ENCODE measurements at places on chromosomes 2 and 18.

- DNase-seq: no peak
Measured at GRCh38 chr18:10590412-10590811, 64.6 kb downstream of the NAPG start.

DNA sequence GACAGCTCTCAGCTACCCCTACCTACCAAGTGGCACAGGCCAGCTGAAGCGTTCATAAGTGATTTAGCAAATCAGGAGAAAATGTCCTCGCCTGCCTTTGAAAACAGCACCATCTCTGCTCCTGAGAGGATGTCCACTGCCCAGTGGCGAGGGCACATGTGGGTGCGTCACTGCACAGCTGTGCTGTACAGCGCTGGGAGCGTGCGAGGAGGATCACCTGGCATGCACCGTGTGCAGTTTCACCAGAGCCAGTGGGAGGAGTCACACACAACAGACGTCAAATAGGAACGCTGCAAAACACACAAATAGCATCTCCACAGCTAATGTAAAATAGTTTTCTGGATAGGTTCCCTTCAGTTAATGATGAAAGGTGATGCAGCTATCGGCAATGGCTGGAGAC, 154.1 kb downstream of the HDAC4 start:
- no peak for DNase-seq

- no peak for DNase-seq
Measured at GRCh38 chr18:57776354-57776753, 26.8 kb downstream of the ATP8B1 start.

DNA sequence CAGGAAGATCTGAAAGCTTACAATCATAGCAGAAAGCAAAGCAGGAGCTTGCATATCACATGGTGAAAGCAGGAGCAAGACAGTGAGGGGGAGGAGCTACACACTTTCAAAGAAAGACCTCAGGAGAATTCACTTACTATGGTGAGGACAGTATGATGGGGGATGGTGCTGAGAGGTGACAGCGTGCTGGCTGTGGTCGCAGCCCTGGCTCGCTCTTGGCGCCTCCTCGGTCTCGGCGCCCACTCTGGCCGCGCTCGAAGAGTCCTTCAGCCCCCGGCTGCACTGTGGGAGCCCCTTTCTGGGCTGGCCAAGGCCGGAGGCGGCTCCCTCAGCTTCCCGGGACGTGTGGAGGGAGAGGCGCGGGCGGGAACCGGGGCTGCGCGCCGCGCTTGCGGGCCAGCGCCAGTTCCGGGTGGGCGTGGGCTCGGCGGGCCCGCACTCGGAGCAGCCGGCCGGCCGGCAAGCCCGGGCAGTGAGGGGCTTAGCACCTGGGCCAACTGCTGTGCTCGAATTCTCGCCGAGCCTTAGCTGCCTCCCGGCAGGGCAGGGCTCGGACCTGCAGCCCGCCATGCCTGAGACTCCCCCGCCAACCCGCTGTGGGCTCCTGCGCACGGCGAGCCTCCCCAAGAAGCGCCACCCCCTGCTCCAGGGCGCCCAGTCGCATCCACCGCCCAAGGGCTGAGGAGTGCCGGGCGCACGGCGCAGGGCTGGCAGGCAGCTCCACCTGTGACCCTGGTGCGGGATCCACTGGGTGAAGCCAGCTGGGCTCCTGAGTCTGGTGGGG, 131.9 kb upstream of the SPATS2L start:
- no peak for DNase-seq

GRCh38 chr2:43191947-43192516, 34.4 kb downstream of the ZFP36L2 start:
- DNase-seq: peak; percentile 47

DNA sequence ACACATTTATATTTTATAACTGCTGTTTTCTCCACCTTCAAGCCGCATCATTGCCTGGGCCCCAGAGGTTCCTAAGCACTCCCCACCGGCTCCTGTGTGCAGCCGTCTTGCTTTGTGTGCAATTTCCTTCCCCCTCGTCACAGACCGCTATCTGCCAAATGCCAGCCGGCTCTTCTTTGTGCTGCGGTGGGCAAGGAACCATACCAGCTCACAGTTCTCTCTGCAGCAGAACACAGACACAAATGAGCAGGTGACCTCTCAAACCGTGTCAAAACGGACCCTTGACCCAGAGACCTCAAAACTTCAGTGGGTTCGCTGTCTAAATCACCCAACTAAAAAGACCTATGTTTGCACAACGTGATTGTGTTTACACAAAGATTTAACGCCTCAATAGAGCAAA, 58.2 kb downstream of the KLF7 start:
- no peak for DNase-seq

DNA sequence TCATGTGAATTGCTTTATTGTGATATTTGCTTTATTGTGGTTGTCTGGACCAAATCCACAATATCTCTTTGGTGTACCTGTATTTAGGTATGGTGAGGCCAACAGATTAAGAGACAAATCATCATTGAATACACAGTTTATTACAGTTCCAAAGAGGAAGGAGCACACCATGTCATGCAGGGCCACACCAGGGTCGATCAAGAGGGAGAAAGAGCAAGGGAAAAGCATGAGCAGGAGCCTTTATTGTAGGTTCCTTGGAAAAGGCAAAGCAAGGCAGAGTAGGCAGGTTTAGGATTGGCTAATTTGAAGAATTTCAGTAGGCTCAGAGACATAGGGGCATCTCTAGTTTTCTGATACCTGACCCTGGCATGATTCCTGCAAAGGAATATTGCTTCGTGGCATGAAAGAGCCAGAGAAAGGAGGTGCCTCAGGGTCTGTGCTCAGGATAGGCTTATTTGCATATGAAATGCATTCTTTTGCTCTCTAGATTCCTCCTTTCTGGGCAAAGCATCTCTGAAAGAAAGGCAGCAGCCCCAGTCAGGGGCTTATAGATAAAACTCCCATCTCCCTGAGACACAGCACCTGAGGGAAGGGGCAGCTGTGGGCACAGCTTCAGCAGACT, 214.2 kb upstream of the ERBB4 start:
- no peak for DNase-seq

DNA sequence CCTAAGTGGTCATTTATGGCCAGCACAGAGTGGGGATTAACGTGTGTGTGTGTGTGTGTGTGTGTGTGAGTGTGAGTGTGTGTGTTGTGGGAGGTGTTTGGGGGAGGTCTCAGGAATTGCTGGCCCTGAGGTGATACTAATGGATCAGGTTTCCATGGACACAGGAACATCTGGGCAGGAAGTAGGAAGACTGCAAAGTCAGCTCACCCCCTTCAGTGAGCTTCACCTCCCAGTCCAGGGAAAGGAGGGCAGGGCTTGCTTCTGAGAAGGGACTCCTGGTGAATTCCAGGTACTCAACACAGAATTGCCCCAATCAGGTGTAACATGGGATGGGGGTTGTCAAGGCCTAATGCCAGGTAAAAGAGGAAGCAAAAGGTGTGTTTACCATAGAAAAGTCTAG, 30.3 kb upstream of the IL1R1 start:
- DNase-seq: no peak

- no peak for DNase-seq
Measured at GRCh38 chr18:69588301-69588700, 187.6 kb downstream of the DOK6 start.

DNA sequence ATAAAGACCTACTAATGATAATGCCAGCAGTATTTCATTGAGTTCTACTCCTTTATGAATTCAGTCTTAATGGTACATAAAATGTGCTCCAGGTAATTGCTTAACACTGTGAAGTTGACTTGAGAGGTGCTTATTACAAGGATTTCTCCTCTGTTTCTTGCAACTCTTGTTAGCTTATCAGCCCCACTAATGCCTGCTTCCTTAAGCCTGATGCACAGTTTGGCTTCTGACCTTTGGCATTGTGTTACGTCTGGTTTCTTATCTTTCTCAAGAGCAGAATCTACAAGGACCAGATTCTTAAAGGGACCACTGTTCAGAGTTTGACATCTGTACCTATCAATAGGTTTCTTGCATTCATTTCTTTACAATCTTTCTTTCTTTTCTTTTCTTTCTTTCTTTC, 223.9 kb upstream of the CWC22 start:
- no peak for DNase-seq

DNA sequence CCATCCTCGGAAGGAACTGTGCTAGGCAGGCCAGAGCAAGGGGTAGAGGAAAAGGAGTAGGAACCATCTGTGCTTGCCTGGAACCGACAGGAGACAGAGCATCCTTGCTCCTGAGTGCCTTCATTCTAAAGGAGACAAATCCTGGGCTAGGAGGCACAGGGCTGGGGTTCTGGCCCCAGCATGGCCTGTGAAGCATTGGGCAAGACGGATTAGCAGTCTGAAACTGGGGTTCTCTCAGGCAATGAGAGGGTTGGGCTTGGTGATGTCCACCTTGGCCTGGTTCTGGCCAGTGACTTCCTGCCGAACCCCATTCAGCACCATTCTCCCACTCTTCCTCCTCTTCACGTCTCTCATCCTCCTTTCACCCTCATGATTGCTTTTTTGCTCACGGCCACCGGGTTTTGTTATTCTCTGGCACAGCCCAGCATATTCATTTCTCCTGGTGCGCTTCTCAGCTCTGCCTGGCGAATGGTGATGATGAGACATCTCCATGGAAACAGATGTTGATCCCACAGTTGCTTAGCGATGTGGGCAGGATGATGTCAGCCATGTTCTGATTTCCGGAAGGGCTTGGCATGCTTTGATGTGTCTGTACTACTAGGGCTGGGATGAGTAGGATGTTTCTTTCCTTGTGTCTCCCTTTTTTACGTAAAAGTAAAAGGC, 127.7 kb downstream of the CAPN13 start:
- DNase-seq: no peak

- DNase-seq: no peak
Measured at GRCh38 chr2:203407496-203407895, 79.3 kb downstream of the ABI2 start.

DNA sequence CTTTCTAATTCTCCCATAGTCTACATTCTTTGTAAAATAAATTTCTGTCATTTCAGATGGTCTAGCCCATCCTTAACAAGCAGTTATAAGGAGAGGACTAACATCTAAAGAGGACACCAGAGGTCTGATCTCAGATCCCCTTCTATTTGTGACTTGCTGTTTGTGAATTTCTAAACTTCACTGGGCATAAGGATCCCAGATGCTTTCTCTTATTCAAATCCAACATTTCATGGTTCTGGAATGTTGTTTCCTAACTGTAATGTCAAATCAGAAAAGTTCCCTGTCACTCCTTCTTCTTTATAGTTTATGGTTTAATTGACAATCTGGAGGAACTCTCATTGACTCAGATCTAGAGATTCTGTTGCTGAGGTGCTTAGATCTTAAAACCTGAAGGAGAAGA, 430.2 kb downstream of the MEIS1 start:
- no peak for DNase-seq

- peak; percentile 47 for DNase-seq
Measured at GRCh38 chr18:54983041-54983686, 23.9 kb upstream of the CCDC68 start.

DNA sequence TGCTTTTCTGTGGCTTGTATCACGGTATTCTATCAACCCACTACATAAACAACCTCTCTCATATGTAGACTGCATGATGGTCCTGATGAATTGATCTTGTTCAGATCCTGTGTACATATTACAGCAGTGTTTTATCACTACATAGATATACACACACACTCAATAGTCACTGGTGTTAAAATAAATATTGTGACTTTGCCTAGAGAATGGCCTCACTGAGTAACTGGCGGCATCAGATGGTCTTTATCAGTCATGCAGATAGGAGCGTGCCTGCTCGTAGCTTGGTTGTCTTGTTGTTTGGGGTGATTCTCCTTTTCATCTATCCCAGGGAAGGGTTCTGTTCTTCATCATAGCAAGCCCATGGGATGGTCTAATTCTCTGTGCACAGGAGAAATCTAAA, 18.4 kb upstream of the CTAGE1 start:
- DNase-seq: no peak

DNA sequence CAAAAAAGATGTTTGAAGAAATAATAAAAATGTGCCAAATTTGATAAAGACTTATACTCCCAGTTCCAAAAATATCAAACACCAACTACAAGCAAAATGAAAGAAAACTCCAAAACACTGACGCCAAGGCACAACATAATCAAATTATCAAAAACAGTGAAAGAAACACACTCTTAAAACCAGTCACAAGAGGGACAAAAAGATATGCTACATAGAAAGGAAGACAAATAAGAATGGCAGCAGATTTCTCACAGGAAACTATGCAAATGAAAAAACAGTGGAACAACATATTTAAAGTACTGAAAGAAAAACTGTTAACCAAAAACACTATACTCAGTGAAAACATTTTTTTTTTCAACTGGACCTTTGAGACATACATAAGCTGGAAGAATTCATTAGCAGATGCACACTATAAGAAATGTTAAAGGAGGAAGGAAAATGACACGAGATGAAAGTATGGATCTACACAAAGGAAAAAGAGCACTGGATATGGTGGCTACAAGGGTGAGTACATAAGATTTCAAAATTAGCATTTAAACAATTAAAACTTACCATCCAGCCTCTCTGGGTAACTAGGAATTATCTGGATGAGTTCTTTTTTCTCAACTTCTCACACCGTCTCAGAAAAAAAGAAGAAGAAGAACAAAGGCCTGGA, 94.0 kb upstream of the ACVR1C start:
- no peak for DNase-seq

DNA sequence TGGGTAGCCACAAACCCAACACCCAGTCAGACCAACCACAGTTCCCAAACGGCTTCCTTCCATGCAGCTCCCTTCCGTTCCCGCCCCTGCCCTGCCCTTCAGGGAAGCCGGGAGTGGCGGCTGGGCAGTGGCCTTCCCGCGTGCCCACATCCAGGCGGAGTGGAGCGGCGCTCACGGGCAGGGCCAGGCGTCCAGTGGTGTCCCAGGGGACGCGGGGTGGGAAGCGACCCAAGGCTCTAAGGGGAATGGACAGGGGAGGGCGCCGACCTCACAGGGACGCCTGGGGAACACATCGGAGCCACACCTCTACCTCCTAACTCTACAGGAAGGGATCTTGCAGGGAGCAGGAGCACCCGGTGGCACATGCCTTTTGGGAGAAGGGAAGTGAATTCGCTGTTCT, 225.9 kb upstream of the MGAT5 start:
- DNase-seq: no peak

All from CD4-positive, alpha-beta T cell treated with Interleukin-12 subunit alpha and Interleukin-12 subunit beta, for 1 hour (primary cell).